ENCODE measurements at places on chromosomes 1 and 21.

GRCh38 chr1:185654199-185654951 lies 79.8 kb upstream of the HMCN1 start:
- no peaks in the 10 kb centered on the region for H3K4me1 ChIP-seq
- no peak for DNase-seq
- H3K4me3 ChIP-seq: no peak overlapping the region

- no peak for DNase-seq
- no peak overlapping the region for H3K4me3 ChIP-seq
- H3K4me1 ChIP-seq: no peaks in the 10 kb centered on the region
- peaks cover 8% of the 10 kb centered on the region for H3K27me3 ChIP-seq
- no peak overlapping the region for H3K27ac ChIP-seq
Measured at GRCh38 chr1:38283696-38284470, 237.3 kb upstream of the POU3F1 start.

DNA sequence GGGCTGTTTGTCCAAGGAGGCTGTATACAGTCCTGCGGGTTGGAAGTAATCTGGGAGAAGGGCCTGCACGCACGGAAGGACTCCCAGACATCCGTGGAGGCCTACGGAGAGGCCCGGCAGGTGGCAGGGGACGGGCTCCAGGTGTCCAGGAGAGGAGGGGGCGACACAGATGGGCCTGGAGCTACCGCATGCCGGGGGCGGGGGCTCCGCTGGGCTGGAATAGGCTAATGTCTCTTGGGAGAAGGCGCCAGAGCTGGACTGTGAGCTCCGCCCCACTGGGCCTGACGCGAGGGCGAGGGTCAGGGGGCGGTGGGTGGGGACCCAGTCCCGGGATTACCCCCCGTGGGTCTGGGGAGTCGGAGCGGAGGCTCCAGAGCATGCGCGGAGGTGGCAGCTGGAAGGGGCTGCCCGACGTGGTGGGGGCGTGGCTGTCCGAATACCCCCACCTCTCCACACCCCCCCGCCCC lies 659 bp downstream of the AGO1 start:
- H3K27ac ChIP-seq: peak overlapping the region; percentile 76
- DNase-seq: peak; percentile 58
- H3K27me3 ChIP-seq: no peaks in the 10 kb centered on the region
- peak overlapping the region; percentile 99 for H3K4me3 ChIP-seq

DNA sequence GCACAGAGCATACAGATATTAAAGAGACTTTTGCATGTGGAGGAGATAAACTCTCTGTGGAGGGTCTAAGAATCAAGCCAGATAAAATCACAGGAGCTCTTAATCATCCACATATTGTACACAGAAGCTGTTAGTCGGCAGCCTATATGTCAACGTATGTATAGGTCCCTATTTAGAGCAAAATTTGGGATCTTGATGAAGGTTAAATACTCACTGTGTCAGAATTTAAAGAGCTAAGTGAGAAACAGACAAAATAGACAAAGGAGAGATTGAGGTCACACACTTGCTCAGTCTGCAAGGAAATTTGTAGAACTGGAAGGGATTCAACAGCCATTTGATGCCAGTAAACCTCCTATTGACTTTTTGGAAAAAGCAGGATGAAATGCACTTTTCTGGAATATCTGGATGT lies 4.1 kb upstream of the IRF2BP2 start:
- no peaks in the 10 kb centered on the region for H3K27me3 ChIP-seq
- peaks cover 45% of the 10 kb centered on the region for H3K4me1 ChIP-seq
- no peak overlapping the region for H3K4me3 ChIP-seq
- no peaks in the 10 kb centered on the region for H3K36me3 ChIP-seq

DNA sequence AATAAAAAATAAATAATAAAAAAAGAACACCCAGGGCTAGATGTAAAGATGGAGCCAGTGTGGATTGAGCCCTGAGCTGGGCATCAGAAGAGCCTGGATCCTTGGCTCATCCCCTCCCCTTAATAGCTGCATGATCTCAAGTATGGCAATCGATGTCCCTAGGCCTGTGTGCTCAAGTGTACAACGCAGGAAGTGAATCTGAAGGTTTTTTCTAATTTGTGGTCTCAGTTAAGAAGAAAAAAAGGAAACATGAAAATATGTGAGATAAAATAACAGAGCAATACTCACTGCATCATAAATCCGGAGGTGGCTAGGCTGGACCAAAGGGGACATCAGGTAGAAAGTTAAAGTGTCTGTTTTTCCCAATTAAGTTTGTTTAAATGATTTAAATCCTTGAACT lies 47.3 kb upstream of the SLC44A3 start:
- no peak overlapping the region for H3K4me3 ChIP-seq
- no peak overlapping the region for H3K27ac ChIP-seq
- H3K36me3 ChIP-seq: no peaks in the 10 kb centered on the region
- H3K27me3 ChIP-seq: no peaks in the 10 kb centered on the region
- H3K4me1 ChIP-seq: no peaks in the 10 kb centered on the region

DNA sequence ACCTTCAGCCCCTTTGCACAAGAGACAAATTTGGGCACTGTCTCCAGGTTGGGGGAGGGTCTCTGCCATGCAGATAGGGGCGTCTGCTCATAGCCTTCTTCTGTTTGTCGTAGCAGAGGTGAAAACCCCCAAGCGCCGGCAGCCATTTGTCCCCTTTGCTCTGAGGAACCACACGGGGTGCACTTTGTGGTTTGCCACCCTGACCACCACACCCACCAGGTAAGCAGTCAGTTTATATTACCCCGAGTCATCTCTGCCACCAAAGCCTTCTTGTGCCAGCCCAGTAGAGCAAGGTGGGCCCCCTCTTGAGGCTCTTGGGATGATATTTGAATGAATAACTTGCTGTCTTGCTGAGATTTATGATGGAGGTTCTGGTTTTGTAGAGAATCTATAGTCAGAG lies 111.8 kb downstream of the VPS13D start:
- peaks cover 17% of the 10 kb centered on the region for H3K36me3 ChIP-seq
- no peak for DNase-seq
- no peak overlapping the region for H3K4me3 ChIP-seq
- H3K4me1 ChIP-seq: peaks cover 8% of the 10 kb centered on the region
- H3K27me3 ChIP-seq: no peaks in the 10 kb centered on the region

DNA sequence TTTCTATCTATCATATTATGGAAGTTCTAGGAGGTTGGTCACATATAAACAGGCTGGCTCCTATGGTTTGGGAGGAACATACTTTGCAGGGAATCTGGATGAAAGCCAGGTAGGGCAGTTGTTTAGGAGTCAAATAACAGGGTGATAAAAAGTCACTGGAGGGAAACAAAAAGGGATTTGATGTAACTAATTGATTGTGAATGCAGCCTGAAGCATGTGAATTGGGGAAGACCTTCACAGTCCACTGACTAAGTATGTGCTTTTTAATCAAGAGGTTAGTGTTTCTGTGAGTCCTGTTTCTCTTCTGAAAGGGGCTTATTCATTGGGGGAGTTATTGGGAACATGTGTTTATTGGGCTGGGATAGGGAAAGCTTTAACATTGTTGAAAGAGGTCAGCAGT lies 41.3 kb downstream of the HMCN1 start:
- no peaks in the 10 kb centered on the region for H3K27me3 ChIP-seq
- H3K36me3 ChIP-seq: no peaks in the 10 kb centered on the region
- no peak overlapping the region for H3K4me3 ChIP-seq
- no peaks in the 10 kb centered on the region for H3K4me1 ChIP-seq
- DNase-seq: peak; percentile 66
- no peak overlapping the region for H3K27ac ChIP-seq

DNA sequence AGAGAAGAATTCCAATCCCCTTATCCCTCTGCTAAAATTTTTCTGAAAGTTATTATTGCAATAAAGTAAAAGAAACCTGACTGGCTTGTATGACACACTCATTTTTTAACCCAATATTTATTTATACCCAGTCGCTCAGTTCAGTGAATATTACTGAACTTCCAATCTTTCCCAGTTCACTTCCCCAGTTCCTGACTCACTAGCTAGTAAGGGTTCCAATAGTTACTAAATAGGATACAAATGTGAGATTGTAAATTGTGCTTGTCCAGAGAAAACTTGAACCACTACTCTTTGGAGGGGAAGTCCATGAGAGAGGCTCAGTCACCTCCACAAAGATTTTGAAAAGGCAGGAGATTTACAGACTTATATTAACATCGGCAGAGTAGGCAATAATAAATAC lies 31.4 kb downstream of the PRDX6 start:
- no peak overlapping the region for H3K4me3 ChIP-seq
- no peaks in the 10 kb centered on the region for H3K27me3 ChIP-seq
- no peaks in the 10 kb centered on the region for H3K36me3 ChIP-seq

DNA sequence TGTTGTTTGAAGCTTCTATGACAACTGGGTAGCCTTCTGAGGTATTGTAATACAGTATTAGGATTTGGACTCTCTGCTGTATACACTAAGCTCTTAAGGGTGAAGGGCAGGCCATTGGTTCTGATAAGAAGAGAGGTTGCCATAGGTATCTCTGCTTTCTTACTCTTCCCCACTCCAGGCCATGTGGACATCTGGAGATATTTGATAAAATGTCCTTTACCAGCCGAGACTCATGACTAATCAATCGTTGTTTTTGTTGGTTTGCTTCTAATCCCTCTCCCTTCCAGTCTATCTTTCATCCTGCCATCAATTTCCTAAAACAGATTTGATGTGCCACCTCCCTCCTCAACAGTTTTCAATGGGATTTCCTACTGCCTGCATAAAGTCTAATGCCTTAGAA lies 64.6 kb upstream of the WDR26 start:
- peaks cover 35% of the 10 kb centered on the region for H3K4me1 ChIP-seq
- no peak overlapping the region for H3K4me3 ChIP-seq
- H3K36me3 ChIP-seq: no peaks in the 10 kb centered on the region
- no peaks in the 10 kb centered on the region for H3K27me3 ChIP-seq
- no peak overlapping the region for H3K27ac ChIP-seq
- DNase-seq: no peak

GRCh38 chr21:23131177-23131576 lies 2133.0 kb downstream of the NCAM2 start:
- no peaks in the 10 kb centered on the region for H3K27me3 ChIP-seq
- no peak overlapping the region for H3K4me3 ChIP-seq
- no peaks in the 10 kb centered on the region for H3K4me1 ChIP-seq
- no peaks in the 10 kb centered on the region for H3K36me3 ChIP-seq

DNA sequence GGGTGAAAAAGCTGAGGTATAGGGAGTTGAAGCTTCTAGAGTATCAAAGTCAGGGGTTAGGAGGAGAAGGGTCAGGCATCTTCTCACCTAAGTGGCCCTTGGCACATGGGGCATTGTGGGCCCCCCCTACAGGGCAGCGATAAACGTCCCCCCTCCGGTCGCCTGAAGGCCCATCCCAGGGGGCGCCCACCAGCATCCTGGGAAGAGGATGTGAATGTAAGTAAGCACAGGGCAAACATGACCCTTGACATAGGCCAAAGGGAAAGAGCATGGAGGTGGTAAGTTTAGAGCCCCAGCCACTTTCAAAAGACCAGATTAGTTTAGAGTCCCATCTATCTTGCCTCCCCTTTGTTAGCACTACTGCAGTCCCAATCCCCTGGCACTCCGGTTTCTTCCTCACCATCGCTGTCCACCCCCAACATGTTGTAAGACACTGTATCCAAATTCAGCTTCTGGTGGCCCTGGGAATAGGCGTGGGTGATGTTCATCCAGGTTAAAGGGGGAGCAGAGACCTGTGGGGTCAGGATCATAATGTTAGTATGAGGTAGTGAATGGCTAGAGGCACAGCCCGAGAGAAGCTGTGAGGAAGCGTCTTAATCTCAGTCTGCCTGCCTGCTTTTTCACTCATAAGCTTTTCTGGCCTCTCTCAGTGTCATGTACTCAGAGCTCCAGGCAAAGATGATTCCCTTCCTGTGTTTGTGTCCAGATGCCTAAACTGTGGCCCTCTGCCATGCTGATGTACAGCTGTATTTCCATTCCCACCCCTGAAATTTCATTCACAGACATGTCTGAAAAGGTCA lies 2.7 kb downstream of the ITGA10 start:
- DNase-seq: peak; percentile 90
- H3K36me3 ChIP-seq: peaks cover 12% of the 10 kb centered on the region
- peaks cover 9% of the 10 kb centered on the region for H3K4me1 ChIP-seq
- no peaks in the 10 kb centered on the region for H3K27me3 ChIP-seq
- H3K4me3 ChIP-seq: no peak overlapping the region
- H3K27ac ChIP-seq: peak overlapping the region; percentile 71

GRCh38 chr21:21968810-21969209 lies 970.6 kb downstream of the NCAM2 start:
- no peak overlapping the region for H3K4me3 ChIP-seq
- H3K36me3 ChIP-seq: no peaks in the 10 kb centered on the region
- no peak for DNase-seq
- H3K4me1 ChIP-seq: peaks cover 2% of the 10 kb centered on the region
- H3K27me3 ChIP-seq: no peaks in the 10 kb centered on the region

- H3K4me3 ChIP-seq: no peak overlapping the region
- no peaks in the 10 kb centered on the region for H3K4me1 ChIP-seq
- no peaks in the 10 kb centered on the region for H3K36me3 ChIP-seq
- no peak for DNase-seq
- no peak overlapping the region for H3K27ac ChIP-seq
- no peaks in the 10 kb centered on the region for H3K27me3 ChIP-seq
Measured at GRCh38 chr1:15454256-15454655, 2.3 kb upstream of the CELA2A start.

DNA sequence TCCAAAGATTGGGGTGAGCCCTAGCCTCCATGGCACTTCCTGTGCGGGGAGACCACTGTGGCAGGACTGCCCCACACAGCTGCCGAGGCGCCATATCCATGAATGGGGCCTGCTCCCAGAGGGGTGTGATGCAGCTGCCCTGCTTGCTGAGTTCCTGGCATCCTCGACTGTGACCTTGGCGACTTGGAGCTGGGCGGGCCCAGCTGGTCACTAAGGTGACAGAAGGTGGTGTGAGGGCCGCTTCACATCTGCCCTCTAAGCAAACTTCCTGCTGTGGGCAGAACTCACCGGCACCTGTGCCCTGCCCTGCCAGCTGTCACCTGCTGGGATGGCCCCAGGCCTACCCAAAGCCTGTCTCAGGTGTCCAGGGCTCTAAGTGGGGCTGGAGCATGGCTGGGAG lies 9.0 kb downstream of the TMEM61 start:
- no peaks in the 10 kb centered on the region for H3K36me3 ChIP-seq
- H3K4me1 ChIP-seq: peaks cover 6% of the 10 kb centered on the region
- DNase-seq: no peak
- H3K27ac ChIP-seq: no peak overlapping the region

GRCh38 chr1:11138029-11138428 lies 38.4 kb upstream of the EXOSC10 start:
- H3K36me3 ChIP-seq: peaks cover 48% of the 10 kb centered on the region
- H3K4me1 ChIP-seq: peaks cover 14% of the 10 kb centered on the region
- H3K4me3 ChIP-seq: no peak overlapping the region
- no peaks in the 10 kb centered on the region for H3K27me3 ChIP-seq

DNA sequence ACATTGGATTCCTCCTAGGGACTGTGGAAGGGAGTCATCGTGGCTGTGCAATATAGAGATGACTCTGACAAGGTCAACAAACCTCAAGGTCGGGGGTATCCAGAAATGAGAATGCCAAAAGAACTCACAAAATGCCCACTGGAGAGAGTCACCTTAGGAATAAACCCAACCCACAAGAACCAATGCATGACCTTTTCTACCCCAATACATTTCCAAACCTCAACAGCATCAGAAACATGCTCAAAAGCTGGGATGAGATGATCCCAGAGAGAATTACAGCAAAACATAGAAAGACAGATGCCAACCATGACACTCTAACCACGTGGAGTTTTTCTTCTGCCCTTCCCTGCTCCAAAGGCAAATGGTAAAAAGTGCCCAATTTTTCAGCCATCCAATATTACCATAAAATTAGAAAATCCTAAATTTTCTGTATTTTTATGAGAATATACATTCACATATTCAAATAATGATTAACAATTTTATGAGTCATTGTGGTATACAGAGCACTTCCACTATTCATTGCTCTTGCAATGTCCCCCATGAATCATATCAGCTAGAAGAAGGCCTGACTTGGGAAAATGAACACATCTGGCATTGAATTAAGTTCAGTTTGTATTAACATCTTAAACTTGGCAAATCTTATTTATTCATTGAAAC lies 88.2 kb upstream of the PALMD start:
- H3K27ac ChIP-seq: no peak overlapping the region
- H3K4me1 ChIP-seq: no peaks in the 10 kb centered on the region
- H3K27me3 ChIP-seq: no peaks in the 10 kb centered on the region
- H3K36me3 ChIP-seq: no peaks in the 10 kb centered on the region

Data from muscle of leg (tissue), 16 donors.